ENCODE measurements at places on chromosomes 11 and 22. TPM values are rescaled to one million over a fixed set of nuclear protein-coding genes. Genes with fewer than 3 reads are reported as not detected.
A peak's percentile ranks its signal among the peaks of the same experiment; 100 is the strongest.

DNA sequence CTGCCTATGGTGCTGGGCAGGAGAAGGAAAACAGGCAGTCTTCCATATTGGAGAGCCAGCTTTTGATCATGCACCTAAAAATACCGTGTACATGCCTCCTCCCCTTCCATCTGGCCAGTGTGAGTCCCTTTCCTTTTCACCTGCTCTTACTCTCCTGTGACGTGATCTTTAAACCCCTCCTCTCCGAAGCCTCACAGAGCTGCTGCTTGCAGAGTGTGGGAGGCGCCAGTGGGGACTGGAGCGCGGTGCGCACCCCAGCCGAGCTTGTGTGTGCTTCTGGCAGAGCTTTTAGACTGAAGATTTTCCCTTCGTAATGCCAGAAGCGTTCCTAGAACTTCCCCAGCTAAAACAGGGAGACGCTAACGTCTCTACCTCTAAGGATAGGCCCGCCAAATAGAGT lies 29.8 kb downstream of the MUC6 start:
- peak; percentile 55 for DNase-seq

GRCh38 chr11:91222830-91223229 lies 1000.0 kb upstream of the CHORDC1 start:
- no peak for DNase-seq

DNA sequence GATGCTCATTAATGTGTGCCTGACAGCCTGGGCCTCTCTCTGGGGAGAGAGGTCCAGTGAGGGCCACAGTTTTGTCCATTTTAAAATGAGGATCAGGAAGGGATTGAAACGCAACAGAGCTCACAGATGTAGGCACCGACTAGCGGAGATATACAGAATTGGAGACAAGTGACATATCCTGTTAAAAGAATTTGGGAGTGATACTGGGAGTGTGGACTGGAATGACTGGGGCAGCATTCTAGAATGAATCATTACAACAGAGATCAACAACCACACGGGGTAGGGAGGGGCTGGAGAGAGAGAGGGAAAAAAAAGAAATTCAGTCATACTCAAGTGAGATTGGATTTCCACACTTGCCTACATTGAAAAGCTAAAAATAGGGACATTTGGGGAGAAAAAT lies 2.5 kb upstream of the NCAM1 start:
- no peak for DNase-seq

Gene CABP7
- total RNA-seq, result not detected

Gene LRP5
- 152 TPM for total RNA-seq

Gene GRAMD1B
- total RNA-seq, result 28.0 TPM

DNA sequence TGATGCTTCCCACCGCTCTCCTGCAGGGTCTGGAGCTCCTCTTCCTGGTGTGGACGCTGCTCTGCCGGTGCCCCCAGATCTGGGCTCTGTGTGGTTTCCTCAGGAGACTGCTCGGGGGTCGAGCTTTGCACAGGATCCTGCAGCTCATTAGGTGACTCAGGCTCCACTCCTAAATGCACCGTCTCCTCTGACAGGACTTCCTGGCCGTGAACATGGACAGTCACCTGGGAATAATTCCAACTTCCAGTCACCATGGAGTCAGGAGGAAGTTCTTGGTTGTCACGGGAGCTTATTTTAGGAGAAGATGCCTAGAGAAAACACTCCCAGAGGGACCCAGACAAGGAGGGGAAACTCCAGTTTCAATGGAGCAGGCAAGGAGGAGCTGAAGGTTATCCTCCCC lies 11.9 kb downstream of the ZNF202 start:
- no peak for DNase-seq

Gene GAL3ST1
- total RNA-seq, result 1.3 TPM

DNA sequence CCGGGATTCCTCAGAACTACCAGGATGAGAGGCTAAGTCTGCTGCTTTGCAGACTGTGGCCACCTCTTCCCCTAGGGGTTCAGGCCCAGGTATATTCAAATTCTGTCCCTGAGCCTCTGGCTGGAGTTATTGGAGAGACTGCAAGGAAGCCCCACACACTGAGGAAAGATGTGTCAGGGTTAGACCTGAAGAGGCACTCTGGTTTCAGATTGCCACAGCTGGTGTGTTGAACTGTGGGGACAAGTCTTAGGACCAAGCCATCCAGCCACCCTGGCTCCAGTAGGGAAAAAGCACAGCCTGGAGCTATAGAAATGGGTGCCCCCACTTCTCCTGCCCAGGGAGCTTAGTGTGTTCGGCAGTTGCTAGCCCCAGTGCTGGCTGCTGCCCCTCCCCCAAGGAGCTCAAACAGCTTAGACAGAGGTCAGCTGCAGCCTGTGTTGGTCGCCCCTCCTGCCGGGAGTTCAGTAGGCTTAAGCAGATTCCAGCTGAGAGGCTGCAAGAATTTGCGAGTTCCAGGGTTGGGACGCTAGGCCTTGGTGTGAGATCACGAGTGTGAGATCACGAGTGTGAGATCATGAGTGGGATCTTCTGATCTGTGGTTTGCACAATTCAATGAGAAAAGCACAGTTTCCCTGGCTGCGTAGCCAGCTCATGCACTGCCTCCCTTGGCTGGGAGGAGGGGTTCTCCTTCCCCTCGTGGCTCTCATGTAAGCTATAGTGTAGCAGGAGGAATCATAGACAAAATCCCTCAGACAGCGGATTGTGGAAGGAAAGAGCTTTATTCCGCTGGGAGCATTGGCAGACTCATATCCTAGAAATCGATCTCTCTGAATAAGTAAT lies 552.1 kb upstream of the CHORDC1 start:
- DNase-seq, result no peak

GRCh38 chr11:111772535-111772934 lies 6.3 kb upstream of the PPP2R1B start:
- no peak for DNase-seq

- no peak for DNase-seq
These were observed 28.7 kb downstream of the KCNE3 start for GRCh38 chr11:74438681-74439080.

DNA sequence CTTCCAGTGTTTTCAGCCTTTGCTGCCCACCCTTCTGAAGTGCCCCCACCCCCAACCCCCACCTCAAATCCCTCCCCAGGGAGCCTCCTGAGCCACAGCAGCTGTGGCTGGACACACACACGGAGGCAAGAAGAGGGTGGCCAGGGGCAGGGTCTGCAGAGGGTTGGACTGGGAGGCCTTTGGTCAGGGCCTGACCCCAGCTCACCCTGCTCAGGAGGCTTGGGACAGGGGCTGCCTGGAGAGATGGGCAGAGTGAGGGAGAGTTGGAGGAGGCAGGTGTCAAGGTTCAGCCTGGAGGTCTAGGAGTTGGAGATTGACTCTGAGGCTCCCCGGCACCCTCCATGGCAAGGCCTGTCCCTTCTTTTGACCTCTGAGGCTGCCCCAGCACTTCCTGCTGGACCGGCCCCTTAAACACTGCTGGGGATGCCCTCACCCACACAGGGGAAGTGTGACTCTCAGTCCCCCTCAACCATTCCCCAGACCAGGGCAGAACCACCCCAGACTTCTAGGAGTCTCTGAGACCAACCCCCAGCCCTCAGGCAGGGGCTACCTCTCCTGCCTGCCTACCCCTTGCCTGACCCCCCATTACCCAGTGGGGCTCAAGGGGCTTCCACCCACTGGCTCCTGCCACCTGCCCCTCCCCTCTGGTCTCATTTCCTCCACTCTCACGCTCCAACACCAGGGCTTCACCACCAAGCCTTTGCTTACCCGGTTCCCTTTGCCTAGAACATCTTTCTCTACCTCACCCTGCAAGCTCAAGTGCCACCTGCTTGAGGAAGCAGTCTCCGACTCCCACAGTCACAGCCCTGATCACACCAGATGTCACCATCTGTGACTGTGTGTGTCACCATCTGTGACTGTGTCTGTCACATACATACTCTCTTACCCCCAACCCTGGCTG lies 8.6 kb downstream of the ARAP1 start:
- DNase-seq, result no peak

Gene RAB39A
- total RNA-seq, result 0.73 TPM

Gene CCDC81
- not detected for total RNA-seq

Gene YAP1
- 22.0 TPM for total RNA-seq

- no peak for DNase-seq
These were observed 32.4 kb downstream of the NF2 start for GRCh38 chr22:29635734-29636357.

DNA sequence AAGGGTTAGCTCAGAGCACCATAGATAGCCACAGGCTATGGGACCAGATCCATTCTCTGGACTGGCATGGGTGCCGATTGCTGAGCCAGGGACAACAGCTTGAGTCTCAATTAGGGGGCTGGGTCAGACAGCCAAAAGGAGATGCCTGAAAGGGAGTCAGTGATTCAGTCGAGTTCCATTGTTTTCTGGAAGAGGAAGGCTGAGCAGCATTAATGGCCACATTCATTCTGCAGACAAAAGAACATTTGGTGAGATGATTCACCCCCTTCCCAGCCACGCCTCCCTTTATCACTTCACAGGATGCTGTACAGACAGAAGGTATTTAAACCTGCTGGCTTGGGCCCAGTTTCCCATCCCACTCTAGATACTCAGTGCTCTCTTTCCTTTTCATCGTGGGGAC lies 131.9 kb downstream of the ADAMTS15 start:
- DNase-seq, result no peak

GRCh38 chr11:128553662-128554362 lies 33.5 kb downstream of the ETS1 start:
- DNase-seq, result peak; percentile 92

Gene CRYBB3
- not detected for total RNA-seq

- DNase-seq, result no peak
These were observed 99.6 kb downstream of the TIMP3 start for GRCh38 chr22:32900886-32901635.

- DNase-seq, result no peak
These were observed 91.3 kb downstream of the BDNF start for GRCh38 chr11:27608951-27609350.

GRCh38 chr22:23565915-23566704 lies 14.0 kb downstream of the IGLL1 start:
- no peak for DNase-seq

DNA sequence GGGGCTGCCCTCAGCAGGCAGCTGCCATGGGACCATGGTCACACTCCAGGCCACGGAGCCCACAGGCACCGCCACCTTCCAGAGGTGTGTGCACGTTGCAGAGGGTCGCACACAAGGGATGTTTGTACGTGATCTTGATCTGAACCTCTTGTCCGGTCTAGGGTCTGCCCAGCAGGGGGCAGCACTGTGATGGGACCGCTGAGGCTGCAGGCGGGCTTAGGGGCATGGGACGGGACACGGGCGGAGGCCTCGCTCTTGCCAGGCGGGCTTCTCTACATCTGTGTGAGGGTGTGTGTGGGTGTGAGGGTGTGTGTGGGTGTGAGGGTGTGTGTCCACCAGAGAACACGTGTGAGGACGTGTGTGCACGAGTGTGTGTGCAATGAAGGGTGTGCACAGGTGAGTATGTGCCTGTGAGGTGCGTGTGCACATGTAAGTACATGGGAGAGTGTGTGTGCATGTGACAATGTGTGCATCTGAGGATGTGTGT lies 52.4 kb downstream of the CACNA1I start:
- DNase-seq, result peak; percentile 69

DNA sequence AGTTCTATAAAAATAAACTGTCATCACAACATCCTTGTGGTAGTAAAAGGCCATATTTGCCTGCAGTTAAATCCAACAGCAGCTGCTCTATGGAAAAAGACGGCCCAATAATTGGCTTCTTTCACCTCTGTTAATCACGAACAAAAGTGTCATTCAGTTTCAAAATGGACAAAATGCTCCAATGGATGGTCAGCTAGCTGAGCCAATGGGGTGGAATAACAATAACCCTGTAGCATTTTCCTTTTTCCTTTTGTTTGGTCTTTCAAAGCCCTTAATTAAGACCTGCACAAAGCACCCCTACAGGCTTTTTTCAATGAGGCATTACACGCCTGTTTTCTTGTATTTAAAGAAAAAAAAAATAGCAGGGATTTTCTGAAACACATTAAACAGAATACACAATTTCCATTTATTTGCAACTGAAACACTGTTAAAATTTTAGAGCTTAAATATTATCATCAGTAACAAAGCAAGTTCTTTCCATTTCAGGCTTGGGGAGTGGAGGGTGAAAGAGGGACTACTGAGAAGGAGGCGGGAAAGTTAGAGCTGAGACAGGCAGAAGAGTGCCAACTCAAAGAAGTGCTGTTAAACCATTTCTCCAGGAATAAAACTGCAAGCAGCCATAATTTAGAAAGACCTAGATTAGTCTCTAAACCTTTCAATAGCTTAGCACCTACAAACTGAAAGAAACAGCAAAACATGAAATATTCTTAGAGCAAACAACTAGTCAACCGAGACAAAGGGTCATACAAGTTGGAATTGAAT lies 28.7 kb downstream of the LGR4 start:
- no peak for DNase-seq

Gene FZD4
- 17.8 TPM for total RNA-seq

DNA sequence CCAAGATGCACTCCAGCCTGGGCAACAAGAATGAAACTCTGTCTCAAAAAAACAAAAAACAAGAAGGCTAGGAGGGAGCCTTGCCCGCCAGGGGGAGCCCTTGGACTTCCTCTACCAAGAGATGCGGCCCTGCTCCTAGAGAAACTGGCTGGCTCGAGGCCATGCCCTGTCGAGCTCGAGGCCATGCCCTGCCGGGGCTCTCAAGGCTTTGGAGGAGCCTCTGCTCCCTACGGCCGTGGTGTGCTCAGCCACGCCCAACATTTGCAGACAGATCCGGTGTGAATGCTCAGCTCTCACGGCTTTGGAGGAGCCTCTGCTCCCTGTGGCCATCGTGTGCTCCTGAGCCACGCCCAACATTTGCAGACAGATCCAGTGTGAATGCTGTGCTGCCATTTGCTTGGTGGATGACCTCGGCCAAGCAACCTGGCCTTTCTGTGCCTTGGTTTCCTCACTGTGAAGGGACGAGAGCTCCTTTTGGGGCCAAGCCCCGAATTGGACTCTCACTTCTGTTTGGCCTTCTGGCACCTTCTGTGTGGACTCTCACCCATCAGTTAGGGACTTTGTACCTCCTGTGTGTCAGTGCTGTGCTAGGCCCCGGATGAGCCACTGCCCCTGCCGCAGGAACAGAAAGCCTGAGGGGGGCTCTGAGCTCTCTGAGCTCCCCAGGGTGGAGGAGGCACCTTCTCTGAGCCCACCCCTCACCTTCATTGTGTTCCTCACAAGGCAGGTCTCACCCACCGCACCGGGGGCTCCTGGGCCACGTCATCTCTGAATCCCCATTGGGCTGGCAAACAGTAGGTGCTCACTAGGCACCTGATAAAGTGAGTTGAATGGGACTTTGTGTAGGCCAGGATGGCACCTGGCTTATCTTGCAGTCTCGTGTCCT lies 14.1 kb downstream of the C11orf24 start:
- peak; percentile 99 for DNase-seq

DNA sequence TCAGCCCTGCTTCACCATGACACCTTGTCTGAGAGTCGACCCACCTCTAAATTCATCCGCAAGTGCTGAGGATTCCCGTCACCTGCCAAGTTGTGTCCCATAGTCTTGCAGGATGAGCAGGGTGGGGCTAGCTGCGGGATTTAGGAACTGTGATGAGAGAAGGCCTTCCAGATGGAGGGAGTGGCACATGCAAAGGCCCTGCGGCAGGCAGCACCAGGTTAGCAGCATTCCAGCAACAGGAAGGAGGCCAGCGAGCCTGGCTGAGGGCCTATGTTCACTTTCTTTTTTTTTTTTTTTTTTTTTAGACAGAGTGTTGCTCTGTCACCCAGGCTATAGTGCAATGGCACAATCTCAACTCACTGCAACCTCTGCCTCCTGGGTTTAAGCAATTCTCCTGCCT lies 31.8 kb downstream of the ANO1 start:
- DNase-seq, result no peak

Gene CCDC89
- total RNA-seq, result 7.6 TPM

Gene RAB38
- not detected for total RNA-seq

Gene MORC2
- 19.6 TPM for total RNA-seq

GRCh38 chr11:34855754-34856095 lies 60.5 kb downstream of the APIP start:
- DNase-seq, result no peak
